ENCODE measurements at places on chromosomes 3 and 15.

GRCh38 chr3:171470714-171471227 lies 10.6 kb upstream of the TNIK start:
- no peak for DNase-seq

GRCh38 chr3:178420033-178420432 lies 116.2 kb upstream of the KCNMB2 start:
- no peak for DNase-seq

GRCh38 chr3:124092811-124093210 lies 100.9 kb upstream of the ROPN1 start:
- DNase-seq: no peak

DNA sequence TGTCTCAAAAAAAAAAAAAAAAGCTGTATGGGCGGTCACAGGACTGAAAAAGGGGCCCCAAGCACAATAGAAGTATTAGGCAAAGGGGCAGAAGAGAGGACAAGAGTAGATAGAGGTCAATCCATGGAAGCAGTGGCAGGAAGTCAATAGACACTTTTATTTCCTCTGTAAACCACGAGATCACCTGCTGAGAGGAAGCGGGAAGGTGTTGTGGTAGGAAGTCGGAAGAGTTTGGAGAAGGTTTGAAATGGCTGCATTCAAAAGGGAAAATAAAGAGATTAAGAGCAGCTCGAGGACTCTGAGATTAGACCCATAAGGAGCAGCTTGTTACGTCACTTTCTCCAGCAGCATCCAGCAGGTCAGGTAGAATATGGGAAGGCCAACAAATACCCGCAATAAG lies 14.2 kb upstream of the ZNF148 start:
- DNase-seq: no peak

GRCh38 chr15:68653801-68654200 lies 75.0 kb downstream of the CORO2B start:
- no peak for DNase-seq

DNA sequence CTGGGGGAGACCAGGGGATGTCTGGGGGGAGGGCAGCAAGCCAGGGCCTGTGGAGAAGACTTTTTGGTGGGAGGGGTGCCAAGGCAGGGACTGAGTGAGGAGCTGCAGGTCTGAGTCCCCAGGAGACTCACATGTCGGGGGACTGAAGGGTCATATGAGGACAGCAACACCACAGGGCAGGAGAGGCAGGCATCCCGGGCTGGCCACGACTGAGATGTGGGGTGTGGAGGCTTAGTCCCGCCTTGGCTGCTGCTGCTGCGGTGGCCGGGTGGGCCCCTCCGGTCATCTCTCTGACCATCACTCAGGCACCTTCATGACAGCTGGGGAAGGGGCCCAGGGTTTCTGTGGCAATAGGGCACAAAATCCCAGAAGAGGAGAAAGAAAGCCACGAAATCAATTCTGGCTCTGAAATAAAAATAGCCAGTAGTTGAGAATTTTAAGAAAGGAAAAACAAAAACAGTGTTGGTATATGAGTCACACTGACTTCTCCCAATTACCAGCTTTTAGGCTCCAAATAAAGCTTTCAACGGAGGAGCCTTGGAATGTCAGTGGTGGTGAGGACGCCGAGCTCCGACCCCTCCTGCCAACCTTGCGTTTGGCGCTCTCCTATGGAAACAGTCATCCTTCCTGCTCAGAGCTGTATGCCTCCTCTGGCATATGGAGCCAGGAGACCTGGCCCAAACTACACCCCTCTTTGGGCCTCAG lies 52.9 kb upstream of the ITGA11 start:
- no peak for DNase-seq

DNA sequence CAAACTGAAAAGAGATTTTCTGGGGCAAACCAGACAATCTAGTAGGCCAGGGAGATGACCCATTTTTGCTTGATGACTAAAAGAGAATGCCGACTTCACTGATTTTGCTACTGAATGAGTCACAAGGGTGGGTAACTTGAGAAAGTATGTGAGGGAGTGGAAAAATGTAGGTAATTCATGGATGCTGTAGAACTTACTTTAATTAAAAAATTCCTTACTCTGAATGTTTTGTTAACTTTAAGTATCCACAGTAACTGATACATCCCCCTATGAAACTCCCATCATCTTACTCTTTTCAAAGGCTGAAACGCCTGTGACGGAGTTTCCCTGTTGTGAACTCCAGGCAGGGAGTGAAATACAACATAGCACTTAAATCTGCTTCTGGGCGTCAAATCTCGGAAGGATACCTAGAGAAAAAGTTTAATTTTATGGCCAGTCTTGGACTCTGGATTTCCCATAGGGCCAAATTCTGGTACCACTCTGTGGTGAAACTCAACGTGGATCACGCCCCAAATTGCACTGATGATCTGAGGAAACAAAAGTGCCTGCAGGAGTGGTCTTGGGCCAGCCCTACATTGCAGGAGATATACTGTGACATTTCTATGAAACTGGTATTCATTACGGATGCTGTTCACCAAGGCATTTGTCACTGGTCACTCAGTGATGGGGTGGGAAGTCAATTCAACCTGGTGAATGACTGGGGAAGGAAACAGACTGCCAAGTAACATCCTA lies 24.0 kb downstream of the GOLIM4 start:
- DNase-seq: no peak

GRCh38 chr15:49441356-49441755 lies 18.3 kb downstream of the FGF7 start:
- no peak for DNase-seq

GRCh38 chr15:98807262-98807661 lies 158.9 kb downstream of the IGF1R start:
- no peak for DNase-seq

DNA sequence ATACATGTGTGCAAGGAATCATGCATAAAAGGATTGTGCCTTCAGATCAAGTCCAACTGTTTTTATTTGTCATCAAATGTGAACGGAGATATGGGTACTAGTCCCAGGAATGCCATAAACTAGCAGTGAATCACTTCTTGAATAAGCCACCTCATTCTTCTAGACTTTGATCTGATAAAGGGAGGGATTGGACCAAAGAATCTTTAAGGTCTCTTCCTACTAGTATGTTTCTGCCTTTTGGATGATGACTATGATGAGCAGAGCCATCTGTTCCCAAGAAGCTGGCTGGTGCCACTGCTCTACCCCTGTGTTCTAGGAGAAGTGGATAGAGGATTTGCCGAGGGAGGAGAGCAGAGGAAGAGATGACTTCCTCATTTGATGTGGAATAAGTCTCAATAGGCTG lies 28.8 kb upstream of the UACA start:
- DNase-seq: no peak

DNA sequence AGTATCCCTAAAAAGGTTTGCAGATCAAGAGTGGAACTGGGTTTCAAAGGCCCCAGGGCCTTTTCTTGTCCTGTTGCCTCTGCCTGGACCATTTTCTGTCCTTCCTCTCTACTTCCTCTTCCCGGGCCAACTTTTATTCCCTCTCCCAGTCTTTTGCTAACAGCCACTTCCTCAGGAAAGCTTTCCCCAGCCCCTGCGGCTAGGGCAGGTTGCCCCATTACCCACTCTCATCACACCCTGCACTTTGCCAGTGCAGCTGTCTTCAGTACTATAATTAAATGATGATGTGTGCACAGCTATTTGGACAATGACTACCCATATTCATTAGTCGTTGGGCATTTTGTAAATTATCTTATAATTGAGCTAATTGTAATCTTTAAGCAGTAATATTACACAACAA lies 150.5 kb upstream of the THBS1 start:
- DNase-seq: no peak

GRCh38 chr3:42979044-42979972 lies at the start of gene GASK1A:
Gene GASK1A, plus strand, starts transcription at chr3:42979311. Its CDS starts 332 bp downstream, at chr3:42979643.
- DNase-seq: no peak

- no peak for DNase-seq
These were observed 289.1 kb upstream of the AZI2 start for GRCh38 chr3:28637742-28638141.

DNA sequence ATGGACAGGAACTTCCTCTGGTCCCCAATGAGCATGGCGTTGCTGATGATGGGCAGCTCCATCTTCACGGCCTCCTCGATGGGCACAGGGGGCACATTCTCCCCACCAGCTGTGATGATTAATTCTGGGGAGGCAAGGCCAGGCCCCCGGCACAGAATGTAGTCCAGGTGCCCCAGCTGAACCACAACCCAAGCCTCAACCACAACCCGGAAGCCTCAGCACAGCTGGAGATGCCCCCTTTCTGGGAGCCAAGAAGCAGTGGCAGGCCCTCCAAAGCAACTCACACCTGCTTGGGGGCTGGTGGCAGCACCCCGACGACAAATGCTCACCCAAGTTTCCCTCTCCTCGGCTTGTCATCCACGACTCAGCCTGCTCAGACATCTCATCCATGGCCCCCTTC lies 25.2 kb downstream of the IDH3A start:
- no peak for DNase-seq

DNA sequence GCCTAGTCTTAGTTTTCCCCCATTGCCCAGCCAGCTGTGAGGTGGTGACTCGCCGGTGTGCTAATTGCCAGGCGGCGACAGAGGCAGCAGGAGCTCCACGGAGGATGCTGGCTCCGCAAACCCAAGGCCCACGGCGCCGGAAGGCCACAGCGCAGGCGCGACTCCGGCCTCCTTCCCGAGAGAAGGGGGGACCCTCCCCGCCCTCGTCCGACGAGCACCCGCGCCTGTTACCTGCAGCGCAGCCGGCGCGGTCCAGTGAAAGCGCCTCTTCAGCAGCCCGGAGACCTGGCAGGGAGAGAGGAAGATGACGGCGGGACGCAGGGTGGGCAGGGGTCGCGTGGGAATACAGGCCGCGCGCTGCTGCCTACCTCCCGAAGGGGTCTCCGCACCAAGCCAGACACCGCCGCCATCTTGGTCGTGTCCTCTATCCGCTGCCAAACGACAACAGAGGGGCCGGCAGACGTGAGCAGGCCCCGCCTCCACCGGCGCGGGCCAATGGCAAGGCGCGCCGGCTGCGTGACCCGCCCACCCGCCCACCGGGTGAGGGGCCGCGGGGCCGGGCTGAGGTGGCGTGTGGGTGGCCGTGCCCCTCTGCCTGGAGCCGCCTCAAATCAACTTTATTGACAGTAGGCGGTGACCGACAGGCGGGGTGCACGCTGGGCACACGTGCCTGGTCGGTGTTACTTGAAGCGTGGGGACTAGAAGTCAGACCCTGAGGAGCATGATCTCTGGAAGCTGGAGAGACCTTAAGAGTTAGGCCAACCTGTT lies at the start of gene PDHB:
TSS of gene PDHB (minus strand) at position 433 of the 768 bp plus-strand sequence. CDS start at position 410, 23 bp downstream.
- peak; percentile 84 for DNase-seq

DNA sequence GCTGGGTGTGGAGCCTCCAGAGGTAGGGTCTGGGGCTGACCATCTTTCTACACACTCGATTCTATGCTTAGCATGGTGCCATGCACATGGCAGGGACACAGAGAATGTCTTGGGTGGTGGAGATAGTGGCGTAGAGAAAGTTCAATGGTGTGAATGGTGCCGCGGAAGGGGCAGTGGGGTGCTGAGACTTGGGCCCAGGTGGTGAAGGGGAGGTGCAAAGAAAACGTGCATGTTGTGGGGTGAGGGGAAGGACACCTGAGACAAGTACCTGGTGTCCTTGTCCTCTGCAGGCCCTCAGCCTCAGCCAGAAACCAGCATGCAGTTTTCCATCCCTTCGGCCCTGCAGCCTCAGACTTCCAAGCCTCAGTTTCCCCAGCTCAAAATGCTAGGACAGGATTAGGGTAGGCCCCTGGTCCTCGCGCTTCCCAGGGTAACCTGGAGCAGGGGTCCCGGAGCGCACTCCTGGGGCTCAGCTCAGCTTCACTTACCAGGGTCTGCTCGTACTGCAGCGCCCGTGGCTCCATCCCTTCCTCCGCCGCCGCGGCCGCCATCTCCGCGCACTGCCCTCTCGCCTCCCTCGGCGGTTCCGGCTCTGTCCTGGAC lies 375 bp downstream of the CLCN2 start:
- no peak for DNase-seq

DNA sequence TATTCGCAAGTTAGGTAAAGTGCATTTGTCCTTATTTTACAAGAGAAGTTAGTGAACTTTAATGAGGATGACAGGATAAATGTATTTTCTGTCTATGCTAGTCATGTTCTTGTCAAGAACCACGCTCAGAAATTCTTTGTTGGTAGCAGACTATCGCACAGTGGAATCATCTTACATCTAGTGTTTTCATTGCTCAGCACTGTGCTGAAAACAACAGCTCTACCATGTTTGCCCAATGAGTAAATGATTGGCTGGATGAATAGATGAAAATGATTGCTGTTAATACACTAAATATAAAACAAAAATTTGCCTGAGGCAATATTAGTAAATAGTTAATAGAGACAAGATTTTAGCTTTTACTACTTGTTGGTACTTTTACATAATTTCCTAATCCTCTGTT lies 265.3 kb upstream of the GOLIM4 start:
- no peak for DNase-seq

DNA sequence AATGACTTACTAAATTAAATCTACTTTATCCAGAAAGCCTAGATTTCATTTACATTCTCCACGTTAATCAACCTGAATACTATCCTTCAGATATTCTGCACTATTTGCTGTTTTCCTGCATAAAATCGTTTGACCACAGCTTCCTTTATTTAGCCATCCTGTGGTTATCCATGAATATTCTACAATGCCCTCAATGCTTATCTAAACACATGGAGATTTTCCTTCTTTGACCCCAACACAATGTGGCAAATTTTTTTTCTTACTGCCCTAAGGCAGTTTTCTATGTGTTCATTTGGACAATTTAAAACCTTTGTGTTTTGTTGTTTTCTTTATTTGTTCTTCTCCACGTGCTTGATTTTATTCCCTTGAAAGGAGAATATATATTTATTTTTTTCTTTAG lies 495.5 kb upstream of the ROBO1 start:
- DNase-seq: no peak

- no peak for DNase-seq
These were observed 69.2 kb upstream of the DCP1A start for GRCh38 chr3:53416530-53416929.

GRCh38 chr15:62218841-62219240 lies 53.8 kb upstream of the C2CD4B start:
- no peak for DNase-seq

DNA sequence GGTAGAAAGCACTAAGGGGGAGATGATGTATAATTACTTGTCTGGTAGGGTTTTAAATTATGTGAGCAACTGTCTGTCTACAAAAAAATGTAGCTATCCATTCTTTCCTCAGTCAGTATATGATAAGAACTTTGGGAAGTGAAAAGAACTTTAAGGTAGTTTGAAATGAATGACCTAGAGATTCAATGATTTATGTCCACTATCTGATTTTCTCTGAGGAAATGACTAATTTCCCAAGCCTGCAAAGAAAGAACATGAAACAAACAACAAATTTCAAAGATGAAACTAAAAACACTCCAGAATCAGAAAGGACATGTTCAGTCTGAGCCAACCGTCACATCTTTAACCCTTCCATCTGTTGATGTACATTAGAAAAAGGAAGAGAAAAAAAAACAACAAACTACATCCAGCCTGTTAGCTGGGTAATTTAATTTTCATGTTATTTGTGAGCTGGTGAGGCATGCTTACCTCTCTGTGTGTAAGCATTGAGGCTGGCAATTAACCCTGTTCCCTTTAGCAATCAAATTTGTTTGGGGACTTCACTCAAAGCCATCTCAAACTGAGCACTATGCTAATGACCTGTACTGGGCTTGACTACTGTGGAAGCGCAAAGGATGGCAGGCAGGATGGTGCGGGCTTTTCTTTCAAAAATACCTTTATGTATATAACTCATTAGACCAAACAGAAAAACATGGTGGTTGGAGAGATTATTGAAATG lies 220.1 kb downstream of the TUSC7 start:
- DNase-seq: no peak

GRCh38 chr3:117602058-117602644 lies 892.6 kb downstream of the TUSC7 start:
- DNase-seq: no peak
